ENCODE measurements at places on chromosomes 16 and 17.

DNA sequence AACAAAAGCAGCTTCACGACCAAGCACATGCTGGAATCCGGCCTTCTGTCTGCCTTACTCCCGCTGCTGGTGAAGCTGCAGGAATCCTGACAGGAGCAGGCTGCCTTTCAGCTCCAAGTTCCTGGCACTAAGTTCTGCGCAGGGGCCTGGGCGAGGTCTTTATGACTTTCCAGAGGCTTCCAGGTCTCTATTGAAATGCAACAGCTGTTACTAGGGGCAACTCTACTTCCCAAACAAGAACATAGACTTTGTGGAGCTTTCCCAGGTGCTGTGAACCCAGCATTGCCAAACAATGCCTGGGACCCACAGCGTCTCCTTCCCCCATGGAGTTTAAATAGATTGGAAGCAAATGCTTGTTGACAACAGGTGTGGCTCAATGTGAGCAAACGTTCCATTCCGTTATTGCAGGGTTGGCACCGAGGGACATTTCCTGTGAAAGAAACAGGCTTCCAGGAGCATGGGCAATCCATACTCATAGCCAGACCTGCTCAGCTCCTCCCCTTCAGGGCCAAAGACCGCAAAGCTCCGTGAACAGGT is 156.0 kb downstream of the CDH13 start:
- DNase-seq, result no peak

DNA sequence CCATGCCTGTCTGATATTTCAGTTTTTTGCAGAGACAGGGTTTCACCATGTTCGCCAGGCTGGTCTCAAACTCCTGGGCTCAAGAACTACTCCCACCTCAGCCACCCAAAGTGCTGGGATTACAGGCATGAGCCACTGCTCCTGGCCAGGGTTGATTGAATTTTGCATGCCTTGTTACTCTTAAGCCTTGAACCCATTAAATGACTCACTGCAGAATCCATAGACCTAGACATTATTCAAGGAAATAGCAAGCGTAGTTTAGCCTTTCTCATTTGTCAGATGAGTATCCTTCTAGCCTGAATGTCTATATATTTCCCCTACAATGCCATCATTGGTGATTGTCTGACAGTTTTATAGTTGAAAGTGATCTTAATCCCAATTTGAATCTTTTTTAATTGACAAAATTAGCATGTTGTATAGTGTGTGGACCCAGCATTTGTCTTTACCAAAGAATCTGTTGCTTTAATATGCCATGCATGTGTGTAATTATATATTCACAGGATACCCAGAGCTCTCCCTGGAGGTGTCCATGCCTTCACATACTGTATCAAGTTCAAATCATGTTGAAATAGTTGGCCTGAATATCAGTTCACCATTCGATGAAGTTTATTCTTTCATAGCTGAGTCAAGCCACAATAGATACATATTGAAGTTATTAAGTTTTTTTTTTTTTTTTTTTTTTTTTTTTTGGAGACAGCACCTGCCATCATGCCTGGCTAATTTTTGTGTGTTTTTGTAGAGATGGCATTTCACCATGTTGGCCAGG is 321.0 kb downstream of the CPPED1 start:
- no peak for DNase-seq

DNA sequence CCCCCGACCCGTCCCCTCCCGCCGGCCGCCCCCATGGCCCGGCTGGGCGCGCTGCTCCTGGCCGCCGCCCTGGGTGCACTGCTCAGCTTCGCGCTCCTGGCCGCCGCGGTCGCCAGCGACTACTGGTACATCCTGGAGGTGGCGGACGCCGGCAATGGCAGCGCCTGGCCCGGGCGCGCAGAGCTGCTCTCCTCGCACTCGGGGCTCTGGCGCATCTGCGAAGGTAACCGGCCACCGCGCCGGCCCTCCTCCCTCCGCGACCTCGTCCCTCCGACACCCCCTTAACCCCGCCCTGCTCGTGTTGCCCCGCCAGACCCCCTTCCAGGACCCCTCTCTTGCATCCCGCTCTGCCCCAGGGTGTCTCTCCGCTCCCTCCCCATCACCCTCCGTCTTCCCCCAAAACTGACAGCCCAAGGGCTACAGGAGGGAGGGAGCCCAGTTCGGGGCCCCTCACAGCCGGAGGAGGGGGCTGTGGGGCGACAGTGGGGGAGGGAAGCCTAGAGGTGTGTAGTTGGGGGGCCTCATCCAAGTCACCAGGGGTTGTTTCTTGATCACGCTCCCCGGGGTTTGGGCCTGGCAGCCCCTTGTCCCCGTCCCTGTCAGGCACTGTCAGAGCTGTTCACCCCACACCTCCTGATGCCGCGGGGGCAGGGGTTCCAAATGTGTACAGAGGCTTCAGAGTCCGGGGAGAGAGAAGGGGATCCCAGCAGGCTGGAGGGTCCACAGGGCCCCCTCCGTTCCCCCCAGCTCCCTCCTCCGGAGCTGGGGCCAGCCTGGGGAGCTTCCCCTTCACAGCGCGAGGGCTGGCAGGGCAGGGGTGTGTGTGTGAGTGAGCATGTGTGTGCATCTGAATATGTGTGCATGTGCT is 794 bp downstream of the TMEM235 start:
- no peak for DNase-seq

DNA sequence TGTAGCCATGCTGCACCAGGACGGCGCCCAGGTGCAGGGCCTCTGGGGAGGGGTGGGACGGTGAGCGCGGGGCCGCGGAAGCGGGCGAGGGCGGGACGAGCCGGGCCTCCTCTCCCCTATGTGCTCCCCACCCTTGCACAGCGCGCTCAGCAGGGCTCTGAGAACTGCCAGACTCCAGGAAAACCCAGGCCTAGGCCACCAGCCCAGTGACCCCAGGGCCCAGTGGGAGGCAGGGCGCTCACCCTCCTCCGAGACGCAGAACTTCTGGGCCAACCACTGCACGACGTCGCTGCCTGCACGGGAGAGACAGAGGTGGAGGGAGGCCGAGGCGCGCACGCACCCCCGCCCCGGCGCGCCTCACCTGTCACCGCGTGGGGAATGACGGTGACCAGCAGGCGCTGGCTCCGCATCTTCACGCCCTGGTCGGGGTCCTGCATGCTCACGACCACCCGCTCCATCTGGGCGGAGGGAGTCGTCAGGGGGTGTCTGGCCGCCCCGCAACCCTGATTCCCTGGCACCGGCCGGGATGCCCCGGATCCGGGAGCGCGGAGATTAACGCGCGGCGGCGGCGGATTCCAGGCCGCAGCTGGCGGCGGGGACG is 603 bp downstream of the RGS11 start:
- no peak for DNase-seq

GRCh38 chr17:81272616-81273015 is 22.5 kb downstream of the SLC38A10 start:
- no peak for DNase-seq

DNA sequence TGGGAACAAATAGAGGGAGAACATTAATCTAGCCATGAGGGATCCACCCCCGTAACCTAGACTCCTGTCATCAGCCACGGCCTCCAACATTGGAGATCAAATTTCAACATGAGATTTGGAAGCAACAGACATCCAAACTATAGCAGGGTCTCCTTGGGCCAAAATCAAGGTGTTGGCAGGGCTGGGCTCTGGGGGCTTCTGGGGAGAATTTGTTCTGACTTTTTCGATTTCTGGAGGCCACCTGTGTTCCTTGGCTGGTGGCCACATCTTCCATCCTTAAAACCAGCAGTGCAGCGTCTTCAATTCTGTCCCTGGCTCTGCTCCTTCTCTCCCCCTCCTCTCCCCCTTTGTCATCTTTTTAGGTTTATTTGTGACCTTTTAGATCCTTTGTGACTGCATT is 546.2 kb downstream of the WWOX start:
- DNase-seq, result no peak

GRCh38 chr17:80992077-80992947 is 671 bp downstream of the CHMP6 start:
- no peak for DNase-seq

- DNase-seq, result no peak
Measured at GRCh38 chr17:72301887-72302286, 181.1 kb downstream of the SOX9 start.

- no peak for DNase-seq
Measured at GRCh38 chr16:19505600-19506303, 16.1 kb downstream of the GDE1 start.

DNA sequence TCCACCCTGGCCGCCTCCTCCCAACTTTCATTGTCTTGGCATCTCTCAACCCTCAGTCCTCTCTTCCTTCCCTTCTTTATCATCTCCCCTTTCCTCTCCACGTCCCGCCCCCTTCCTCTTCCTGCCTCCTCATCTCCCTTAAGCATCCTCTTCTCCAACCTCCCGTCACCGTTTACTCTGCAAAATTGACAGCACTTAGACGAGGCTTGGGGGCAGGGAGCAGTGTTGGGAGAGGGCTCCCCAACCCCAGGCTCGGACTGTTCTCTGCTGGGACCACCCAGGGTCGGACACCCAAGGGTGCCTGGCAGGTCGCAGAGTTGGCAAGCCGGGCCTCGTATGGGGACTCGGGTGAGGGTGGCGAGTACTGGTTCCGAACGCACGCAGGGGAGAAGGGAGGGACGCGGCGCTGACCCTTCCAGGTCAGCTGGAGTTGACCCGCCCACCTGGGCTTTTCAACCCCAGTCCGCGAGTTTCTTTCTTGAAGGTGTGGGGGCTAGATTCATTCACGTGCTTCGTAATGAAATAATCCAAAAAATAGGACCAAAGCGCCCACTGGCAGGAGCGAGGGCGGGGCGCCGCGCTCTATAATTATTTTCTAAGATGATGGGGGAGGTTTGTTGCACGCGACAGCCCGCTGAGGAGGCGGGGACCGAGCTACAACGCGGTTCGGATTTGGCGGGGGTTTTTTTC is 775 bp upstream of the PAGR1 start:
- DNase-seq, result peak; percentile 9

- DNase-seq, result no peak
Measured at GRCh38 chr16:89149386-89149785, 22.2 kb upstream of the CDH15 start.

All from DMS79 (cell line).